Small intestine (tissue), 16 donors: ENCODE measurements at places on chromosomes 3 and 15. TPM values are rescaled to one million over a fixed set of nuclear protein-coding genes. Genes with fewer than 3 reads are reported as not detected.

C15orf39 gene
- 16.9 TPM for polyA plus RNA-seq

GOLGA8R gene
- polyA plus RNA-seq = 0.39 TPM

THSD4 gene
- 3.6 TPM for polyA plus RNA-seq

SRGAP3 gene
- 2.7 TPM for polyA plus RNA-seq

RABL3 gene
- 12.8 TPM for polyA plus RNA-seq

PRSS50 gene
- 0.01 TPM for polyA plus RNA-seq

GOLGA8T gene
- 0.87 TPM for polyA plus RNA-seq

ARGFX gene
- not detected for polyA plus RNA-seq

TM6SF1 gene
- polyA plus RNA-seq = 0.93 TPM

ACOX2 gene
- 68.6 TPM for polyA plus RNA-seq

PLA2G4B gene
- polyA plus RNA-seq = 13.0 TPM

GOLGA8M gene
- not detected for polyA plus RNA-seq

LRRC31 gene
- polyA plus RNA-seq = 9.5 TPM

PRTG gene
- not detected for polyA plus RNA-seq

TRPC1 gene
- polyA plus RNA-seq = 1.7 TPM

CORO2B gene
- 1.4 TPM for polyA plus RNA-seq

PLSCR4 gene
- 3.0 TPM for polyA plus RNA-seq

ANKRD63 gene
- polyA plus RNA-seq = 0.16 TPM

EBLN2 gene
- not detected for polyA plus RNA-seq

CIP2A gene
- 7.8 TPM for polyA plus RNA-seq

CFAP20DC gene
- polyA plus RNA-seq = 0.65 TPM

ARPIN gene
- 11.9 TPM for polyA plus RNA-seq

CLDN16 gene
- polyA plus RNA-seq = not detected

PAQR9 gene
- polyA plus RNA-seq = not detected

KPNA4 gene
- polyA plus RNA-seq = 21.9 TPM

MKRN3 gene
- polyA plus RNA-seq = not detected

SGO1 gene
- polyA plus RNA-seq = 5.1 TPM

CNOT10 gene
- polyA plus RNA-seq = 13.9 TPM

STRIT1 gene
- polyA plus RNA-seq = 0.18 TPM

SAMMSON gene
- not detected for polyA plus RNA-seq

HESX1 gene
- not detected for polyA plus RNA-seq

FSIP1 gene
- polyA plus RNA-seq = not detected
